Fibroblast of skin of scalp (primary cell): ENCODE measurements at places on chromosomes 2 and 18.

- DNase-seq, result peak; percentile 12
Measured at GRCh38 chr2:115165529-115166109, 723.2 kb downstream of the DPP10 start.

DNA sequence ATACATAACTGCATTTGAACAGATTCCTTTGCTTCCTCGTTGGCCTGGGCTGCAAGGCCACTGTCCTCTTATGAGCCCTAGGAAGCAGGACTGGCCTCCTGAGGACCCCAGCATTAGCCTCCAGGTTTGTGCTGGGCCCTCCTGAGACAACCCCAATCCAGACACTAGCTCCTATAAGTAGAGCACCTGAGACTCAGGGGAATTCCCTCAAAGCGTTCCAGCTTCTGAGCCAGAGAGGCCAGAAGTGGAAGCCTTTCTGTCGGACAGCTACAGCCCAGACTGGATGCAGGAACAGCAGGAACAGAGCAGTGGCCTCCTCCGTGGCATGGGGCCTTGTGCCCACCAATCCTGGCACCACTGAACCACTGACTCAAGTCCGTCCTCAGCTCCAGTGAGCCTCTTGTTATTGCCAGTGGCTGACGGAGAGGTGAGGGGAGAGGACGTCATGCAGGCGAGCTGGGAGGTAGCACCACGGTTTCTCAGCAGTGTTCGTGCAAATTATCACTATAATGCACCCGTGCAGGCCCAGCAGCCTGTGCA is 67.2 kb downstream of the NPAS2 start:
- DNase-seq, result no peak

GRCh38 chr2:207505171-207505570 is 24.6 kb upstream of the CREB1 start:
- DNase-seq, result no peak

DNA sequence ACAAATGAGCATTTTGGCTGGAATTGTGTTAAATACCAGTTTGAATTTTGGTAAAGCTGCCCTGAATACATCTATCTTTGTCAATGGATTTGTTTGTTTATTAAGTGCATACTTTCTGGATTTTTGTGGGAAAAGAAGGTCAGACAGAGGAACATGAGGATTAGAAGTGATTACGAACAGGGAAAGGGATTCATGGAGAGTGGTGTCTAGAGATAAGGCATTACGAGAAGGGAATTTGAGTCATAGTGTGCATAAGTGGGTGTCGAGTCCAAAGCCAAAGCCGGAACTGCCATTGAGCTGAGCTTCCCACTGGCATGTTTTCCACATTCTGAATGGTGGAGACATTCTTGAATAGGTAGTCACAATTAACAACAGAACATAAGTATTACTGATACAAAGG is 68.9 kb upstream of the EFEMP1 start:
- peak; percentile 100 for DNase-seq

GRCh38 chr18:5238371-5238976 is 41.4 kb upstream of the AKAIN1 start:
- peak; percentile 24 for DNase-seq

DNA sequence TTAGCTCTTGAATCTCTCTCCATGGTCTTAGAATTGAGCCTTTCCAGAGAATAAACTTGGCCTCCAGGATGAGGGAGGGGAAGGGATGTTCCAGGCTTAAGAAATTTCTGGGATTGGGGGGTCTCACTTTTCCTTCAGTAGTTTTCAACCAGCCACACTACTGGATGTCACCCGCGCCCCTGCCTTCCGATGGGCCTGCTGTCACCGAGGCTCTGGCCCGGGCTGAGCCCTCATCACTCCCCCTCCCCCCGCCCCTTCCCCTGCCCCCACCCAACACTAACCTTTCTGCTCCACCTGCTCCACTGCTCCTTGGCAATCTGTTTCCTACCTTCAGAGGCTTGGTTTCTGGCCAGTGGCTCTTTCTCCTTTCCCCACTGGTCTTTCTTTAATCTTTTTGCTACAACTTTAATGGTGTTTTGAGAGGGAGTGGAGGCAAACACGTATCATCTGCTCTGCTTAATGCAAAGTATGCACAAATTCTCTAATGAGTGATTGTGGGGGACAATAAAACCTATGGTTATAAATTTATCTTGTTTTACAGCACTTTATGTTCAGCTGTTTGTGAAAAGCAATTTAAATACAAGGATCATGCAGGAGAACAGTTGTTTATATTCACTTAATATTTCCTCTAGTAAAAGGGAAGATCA is 155.1 kb downstream of the WDSUB1 start:
- DNase-seq, result no peak
